ENCODE measurements at places on chromosomes 5 and 9. TPM values are rescaled to one million over a fixed set of nuclear protein-coding genes. Genes with fewer than 3 reads are reported as not detected.

GRCh38 chr9:8856396-8857067, 1057.0 kb upstream of the DMAC1 start:
- H3K4me3 ChIP-seq = no peak overlapping the region
- DNase-seq = no peak
- H3K27ac ChIP-seq = no peak overlapping the region
- H3K36me3 ChIP-seq = no peaks in the 10 kb centered on the region

DNA sequence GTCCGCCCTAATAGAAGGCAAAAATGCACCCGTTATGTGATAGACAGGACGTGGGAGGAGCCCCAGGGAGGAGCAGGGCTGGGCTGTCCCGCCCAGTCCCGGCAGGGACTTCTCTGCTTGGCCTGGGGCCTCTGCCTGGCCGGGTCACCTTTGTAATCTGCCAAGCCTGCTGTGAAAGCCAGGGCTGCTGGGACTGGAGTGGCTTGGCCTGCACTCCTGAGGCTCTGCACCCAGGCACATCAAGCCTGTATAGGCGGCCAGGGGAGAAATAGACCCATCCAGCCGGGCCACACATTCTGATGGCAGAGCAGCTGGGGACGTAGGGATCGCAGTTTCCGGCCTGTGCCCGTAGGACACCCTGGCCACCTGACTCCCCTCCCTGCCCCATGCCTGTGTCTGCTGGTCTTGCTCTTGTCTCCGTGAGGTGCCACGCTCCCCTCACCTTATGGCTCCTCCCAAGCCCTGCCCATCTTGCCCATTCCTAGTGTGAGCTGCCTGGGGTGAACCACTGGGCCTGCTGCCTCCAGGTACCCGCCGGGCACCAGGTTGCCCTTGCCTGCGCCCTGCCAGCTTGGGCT, 28.1 kb downstream of the DYNC2I2 start:
- 0 out of 2 replicates have a peak overlapping the region, but pooled peaks have one; percentile 44 for H3K27ac ChIP-seq
- H3K4me3 ChIP-seq = no peak overlapping the region

GRCh38 chr5:13427827-13428557, 516.5 kb downstream of the DNAH5 start:
- no peaks in the 10 kb centered on the region for H3K36me3 ChIP-seq
- no peak overlapping the region for H3K4me3 ChIP-seq
- peak overlapping the region; percentile 3 for H3K27ac ChIP-seq
- peaks cover 3% of the 10 kb centered on the region for H3K4me1 ChIP-seq
- no peaks in the 10 kb centered on the region for H3K27me3 ChIP-seq

Gene ROR2
- total RNA-seq = 5.9 TPM

Gene ECM2
- total RNA-seq = not detected

Gene MVB12B
- total RNA-seq = 9.4 TPM

Gene PCDHA1
- not detected for total RNA-seq
